SK-N-SH treated with all-trans-retinoic acid at 6 μM for 48 hours (cell line): ENCODE measurements at places on chromosomes 1 and 21.
A peak's percentile ranks its signal among the peaks of the same experiment; 100 is the strongest.

- ATAC-seq = no peak
These were observed 236.1 kb downstream of the C1orf94 start for GRCh38 chr1:34412598-34413370.

GRCh38 chr1:54230507-54231339 lies 30.8 kb downstream of the MRPL37 start:
- no peak for ATAC-seq

GRCh38 chr1:206065547-206066145 lies 12.7 kb downstream of the RHEX start:
- no peak for ATAC-seq

GRCh38 chr1:98386675-98387440 lies 274.7 kb upstream of the SNX7 start:
- ATAC-seq = no peak

DNA sequence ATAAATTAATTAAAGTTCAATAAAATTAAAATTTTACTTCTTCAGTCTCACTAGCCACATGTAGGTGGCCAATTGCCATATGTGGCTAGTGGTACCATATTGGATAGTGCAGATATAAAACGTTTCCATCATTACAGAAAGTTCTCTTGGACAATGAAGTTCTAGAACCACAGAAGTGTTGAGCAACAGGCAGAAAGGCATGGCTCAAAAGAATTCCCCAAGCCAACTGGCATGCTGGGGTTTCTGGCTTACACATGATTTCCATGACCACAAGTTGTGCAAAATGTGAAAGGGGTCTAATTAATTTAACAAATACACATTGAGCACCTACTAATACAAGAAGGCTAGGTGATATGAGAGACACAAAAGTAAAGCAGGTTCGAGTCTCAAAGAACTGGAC lies 72.2 kb upstream of the CDC42BPA start:
- ATAC-seq = no peak

GRCh38 chr1:10383630-10384029 lies 15.2 kb upstream of the PGD start:
- ATAC-seq = no peak

- no peak for ATAC-seq
These were observed 228.2 kb upstream of the KCNK2 start for GRCh38 chr1:214854126-214854875.

DNA sequence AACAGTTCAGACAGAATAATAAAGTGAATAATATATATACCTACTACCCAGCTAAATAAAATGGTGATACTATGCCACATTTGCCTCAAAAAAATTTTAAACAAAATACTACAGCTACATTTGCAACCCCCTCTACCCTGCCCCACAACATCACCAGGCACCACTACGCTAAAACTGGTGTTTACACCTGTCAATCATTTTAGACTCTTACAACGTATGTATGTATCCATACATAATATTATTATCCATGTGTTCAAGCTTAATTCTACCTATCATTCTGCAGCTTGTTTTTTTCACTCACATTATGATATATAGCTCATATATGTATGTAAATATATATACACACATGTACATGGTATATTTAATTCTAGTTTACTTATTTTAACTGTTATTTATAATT lies 62.5 kb downstream of the NIBAN1 start:
- ATAC-seq = no peak

GRCh38 chr1:15758343-15758931 lies at the start of gene FBLIM1:
FBLIM1 (plus strand) TSS chr1:15758795; CDS start chr1:15764984, 6,189 bp downstream.
- peak; percentile 38 for ATAC-seq

DNA sequence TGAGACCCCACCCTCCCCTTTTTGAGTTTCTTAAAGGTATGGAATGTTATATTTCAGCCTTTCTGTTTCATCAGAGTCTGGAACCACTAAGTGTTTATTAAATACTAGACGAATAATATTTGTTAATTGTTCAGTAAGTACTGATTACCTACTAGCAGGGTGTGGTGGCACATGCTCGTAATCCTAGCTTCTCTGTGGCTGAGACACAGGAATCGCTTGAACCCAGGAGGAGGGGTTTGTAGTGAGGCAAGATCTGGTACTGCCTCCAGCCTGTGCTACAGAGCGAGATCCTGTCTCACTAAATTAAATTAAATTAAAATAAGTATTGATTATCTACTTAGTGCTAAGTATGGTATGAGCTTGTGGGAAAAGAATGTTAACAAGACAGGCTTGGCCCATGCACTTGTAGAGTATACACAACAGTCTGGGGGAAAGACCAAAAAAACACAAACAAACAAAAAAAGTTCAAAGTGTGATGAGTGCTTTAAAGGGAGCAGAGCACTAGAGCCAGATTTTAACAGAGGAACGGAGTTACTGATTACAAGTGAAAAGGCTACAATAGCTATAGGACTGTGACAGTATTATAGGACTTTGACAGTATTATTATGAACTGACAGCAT lies 2.4 kb downstream of the CEPT1 start:
- ATAC-seq = no peak

- ATAC-seq = no peak
These were observed 39.5 kb upstream of the MCOLN3 start for GRCh38 chr1:85087659-85088407.

- no peak for ATAC-seq
These were observed 182.5 kb downstream of the AKT3 start for GRCh38 chr1:243667591-243667990.

DNA sequence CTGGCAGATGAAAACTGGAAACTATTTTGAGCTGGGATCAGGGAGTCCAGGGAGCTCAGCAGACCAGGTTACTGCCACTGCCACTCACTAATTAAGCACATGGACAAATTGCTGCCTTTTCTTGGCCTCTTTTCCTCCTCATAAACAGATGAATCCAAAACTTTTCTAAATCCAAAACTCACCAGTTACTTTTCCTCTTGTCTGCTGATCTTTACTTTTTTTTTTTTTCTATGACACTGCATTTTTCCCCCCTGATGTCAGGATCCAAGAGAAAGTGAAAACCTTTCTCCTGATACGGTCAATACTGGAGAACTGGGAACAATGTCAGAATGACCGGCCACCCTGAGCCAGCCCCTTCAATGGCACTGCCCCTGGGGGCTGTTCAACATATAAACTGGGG lies 405.8 kb downstream of the DUSP10 start:
- peak; percentile 47 for ATAC-seq

- ATAC-seq = no peak
These were observed 18.7 kb downstream of the LPGAT1 start for GRCh38 chr1:211811848-211812247.

GRCh38 chr1:183983371-183984105 lies 54.0 kb downstream of the COLGALT2 start:
- ATAC-seq = peak; percentile 70

GRCh38 chr1:27719286-27720251 lies 6.2 kb upstream of the FAM76A start:
- ATAC-seq = peak; percentile 80

- ATAC-seq = peak; percentile 53
These were observed 50.1 kb downstream of the COL18A1 start for GRCh38 chr21:45454926-45455673.

- no peak for ATAC-seq
These were observed 106.8 kb downstream of the KCTD3 start for GRCh38 chr1:215673943-215674342.

DNA sequence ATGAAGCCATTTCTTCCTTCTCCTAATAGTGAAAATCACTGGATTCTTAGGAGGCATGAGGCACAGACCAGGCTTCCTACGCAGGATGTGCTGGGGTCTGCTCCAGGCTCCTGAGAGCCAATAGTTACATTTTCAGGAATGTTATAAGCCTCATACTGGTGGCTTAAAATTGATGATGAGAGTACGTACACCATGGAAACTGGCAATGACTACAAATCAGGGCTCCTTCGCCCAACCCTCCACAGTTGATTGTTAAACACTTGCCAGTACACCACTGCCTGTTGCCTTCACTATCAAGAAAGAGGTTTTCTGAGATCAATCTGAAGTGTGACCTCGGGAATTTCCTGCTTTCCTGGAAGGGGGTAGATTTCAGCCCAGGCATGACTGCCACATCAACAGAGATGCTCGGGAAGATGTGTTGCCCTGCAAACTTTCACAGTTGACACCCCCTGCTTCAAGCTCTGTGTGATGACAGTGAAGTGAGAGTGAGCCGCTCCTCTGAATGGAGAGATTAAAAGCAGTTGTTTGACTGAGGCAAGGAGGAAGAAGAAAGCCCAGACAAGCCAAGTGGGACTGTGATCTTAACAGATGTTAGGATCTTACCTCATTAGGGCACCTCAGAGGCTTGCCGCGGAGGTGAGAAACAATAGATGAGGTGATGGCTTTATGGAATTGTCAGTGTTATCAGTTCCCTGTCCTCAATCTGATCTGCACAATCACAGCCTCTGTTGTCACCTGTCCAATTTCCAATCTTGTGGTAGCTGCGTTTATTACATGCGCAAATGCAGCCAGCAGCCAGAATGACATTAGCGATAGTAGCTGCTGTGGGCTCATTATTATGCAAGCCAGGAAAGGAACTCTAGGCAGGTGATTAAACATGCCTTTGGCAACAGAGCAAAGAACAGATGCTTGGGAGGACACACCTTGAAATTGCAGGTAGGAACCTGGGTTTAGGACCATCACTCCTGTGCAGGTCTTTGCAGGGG lies 277.3 kb downstream of the KAZN start:
- no peak for ATAC-seq

DNA sequence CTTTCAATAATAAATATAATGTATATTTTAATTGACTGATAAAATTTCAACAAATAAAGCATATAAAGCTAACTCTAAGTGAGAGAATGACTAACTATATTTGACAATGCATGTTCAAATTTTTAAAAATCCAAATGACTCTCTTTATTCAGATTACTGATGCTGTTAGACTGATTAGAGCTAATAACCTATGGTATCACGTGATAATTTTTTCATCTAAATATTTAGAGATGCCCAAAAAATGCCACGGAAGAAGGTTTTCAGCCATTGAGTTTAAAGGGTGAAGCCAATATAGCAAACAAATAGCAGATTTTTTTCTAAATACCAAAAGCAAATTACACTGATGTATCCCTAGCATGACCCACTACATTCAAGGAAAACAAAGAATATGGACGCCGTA lies 61.1 kb upstream of the OR10J4 start:
- ATAC-seq = no peak

GRCh38 chr1:18069903-18070302 lies 37.7 kb upstream of the IGSF21 start:
- no peak for ATAC-seq

GRCh38 chr1:77468949-77469710 lies 187.3 kb downstream of the AK5 start:
- no peak for ATAC-seq

- ATAC-seq = no peak
These were observed 171.4 kb upstream of the HMGB4 start for GRCh38 chr1:33692206-33693188.

DNA sequence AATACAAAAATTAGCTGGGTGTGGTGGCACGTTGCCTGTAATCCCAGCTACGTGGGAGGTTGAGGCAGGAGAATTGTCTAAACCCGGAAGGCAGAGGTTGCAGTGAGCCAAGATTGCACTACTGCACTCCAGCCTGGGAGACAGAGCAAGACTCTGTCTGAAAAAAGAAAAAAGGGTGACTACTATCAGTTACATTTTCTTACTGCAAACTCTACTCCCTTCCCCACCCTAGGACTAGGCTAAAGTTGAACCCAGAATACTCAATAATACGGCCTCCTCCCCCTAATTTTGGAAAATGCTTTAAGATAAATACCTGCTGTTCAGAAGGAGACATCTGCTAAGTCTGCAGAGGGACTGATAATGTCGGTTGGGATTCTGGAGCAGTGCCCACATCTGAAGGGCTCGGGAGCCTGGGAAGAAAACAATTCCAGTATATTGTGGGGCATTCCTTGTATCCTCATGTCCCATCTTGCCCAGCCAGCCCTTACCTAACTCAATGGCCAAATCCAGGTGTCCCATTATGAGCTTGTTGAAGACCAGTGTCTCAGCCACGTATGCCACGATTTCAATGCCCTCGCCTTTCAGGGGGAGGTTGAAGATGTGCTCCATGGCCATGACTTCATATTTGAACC lies 89.7 kb downstream of the ADCY10 start:
- ATAC-seq = no peak

DNA sequence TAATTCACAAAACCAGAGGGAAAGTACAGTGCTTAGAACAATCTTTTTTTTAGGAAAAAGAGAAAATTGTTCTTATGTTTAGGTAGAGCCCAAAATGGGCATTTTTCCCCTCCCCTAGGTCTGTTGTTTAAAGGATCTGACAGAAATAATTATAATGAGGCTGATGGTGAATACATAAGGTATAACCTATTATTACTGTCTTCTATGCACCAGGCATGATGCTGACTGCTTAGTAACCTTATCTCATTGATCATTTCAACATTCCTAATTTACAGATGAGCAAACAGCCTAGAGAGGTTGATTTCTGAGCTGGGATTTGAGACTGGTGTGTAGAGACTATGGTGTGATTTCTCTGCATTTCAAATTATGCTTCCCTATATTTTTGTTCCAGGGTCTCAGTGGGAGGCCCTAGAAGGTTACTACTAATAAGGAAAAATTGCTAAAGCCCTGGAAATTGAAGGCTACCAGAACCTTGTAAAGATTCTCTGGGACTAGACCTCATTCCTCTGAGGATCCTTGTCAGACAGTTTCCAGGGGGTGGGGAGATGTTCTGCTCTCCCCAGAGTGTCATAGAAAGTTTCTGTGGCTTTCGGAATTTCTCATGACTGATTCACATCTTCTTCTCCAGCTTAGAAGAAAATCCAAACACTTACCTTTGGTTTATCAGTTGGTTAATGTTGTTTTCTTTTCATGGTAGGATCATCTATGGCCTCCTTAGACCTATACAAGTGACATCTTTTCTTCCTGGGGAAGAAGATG lies 44.9 kb downstream of the ROR1 start:
- ATAC-seq = no peak

- no peak; the same call in 2 of the 3 replicates for ATAC-seq
These were observed 19.6 kb downstream of the ABCB10 start for GRCh38 chr1:229538945-229539344.

DNA sequence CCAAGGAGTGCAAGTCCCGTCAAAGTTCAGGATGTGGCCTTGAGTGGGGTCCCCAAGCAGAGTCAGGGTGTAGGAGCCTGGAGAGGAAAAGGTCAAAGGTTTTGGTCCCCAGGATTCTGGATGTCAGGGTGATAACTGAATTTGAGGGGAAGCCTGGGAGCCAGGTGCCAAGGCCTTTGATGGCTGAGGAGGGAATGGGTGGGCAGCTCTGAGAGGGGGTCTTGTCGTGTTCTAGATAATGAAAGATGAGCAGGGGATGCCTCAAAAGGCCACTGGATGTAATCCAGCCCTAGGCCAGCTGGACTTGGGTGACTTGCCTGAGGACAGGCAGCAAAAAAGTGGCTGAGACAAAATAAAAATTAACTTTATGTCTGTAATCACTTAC lies 27.5 kb upstream of the KCNA2 start:
- ATAC-seq = no peak

DNA sequence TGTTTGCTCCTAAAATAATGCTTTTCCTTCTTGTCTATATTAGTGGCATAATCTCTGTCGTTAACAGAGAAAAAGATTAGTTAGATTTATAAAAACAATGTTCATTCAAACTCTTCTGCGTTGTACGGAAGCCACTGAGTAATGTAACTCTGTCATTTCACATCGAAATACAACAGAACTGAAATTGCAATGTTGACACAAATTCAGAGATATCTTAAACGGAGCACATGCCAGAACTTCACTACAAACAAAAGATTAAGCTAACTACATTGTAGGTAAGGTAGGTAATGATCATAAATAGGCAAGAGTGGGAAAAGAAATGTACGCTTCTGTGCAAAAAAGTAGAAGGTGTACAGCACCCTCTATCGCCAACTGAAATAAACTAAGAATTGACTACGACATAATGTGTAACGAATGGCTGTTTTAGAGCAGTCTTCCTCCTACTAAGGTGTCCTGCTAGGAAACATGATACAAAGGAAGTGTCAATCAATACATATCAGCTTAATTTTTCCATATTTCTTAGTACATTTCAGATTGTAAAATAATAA lies 56.6 kb downstream of the PCNX2 start:
- no peak for ATAC-seq

GRCh38 chr1:169745015-169745861 lies 11.4 kb upstream of the SELE start:
- ATAC-seq = peak; percentile 47
